A172 (cell line): ENCODE measurements at places on chromosomes 7 and 10. TPM values are rescaled to one million over a fixed set of nuclear protein-coding genes. Genes with fewer than 3 reads are reported as not detected.

DNA sequence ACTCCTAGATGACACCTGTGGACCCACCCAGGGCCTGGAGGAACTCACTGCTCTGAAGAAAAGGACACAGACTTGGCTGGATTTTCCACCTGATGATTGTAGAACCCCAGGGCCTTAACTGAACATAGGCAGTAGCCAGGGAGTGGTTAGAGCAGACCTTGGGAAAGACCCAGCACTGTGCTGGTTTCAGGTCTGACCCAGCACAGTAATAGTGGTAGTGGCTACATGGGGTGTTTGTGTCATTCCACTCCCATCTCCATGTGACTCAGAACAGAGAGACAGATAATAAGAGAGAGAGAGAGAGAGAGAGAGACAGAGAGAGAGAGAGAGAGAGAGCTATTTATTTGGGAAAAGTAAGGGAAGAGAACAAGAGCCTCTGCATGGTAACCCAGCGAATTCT, 239.1 kb upstream of the MEOX2 start:
- DNase-seq: no peak

DNA sequence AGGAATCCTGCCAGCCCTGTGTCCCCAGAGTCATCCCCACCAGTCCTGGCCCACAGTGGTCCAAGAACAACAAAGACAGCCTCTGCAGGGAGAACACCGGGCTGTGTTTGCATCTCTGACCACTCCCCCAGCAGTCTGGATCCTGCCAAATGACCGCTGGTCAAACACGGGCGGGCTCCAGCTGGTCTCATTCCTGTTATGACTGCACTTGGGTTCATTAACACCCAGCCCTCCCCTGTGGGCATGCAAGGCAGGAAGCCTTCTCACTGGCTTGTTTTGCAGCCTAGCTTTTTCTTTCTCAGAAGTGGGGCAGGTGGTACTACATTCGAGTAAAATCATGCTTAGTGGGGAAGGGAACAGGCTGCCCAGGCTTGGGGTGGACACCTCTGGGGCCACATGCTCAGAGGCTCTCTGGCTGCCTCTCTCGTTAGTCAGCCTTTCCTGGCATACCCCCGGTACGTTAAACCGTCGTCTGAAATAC, 190.0 kb downstream of the PLXNA4 start:
- DNase-seq: peak; percentile 11

- DNase-seq: no peak
These were observed 36.8 kb downstream of the ST7 start for GRCh38 chr7:116990056-116990455.

- peak; percentile 81 for DNase-seq
These were observed at the start of gene IL6 for GRCh38 chr7:22726907-22727713. IL6 (plus strand) TSS chr7:22727200; CDS start chr7:22727263, 63 bp downstream.

- DNase-seq: no peak
These were observed 458.3 kb downstream of the PTPRN2 start for GRCh38 chr7:158129037-158130022.

GRCh38 chr7:34787586-34787985, 129.6 kb downstream of the NPSR1 start:
- DNase-seq: no peak

The PIK3CG gene
- 4.7 and 5.4 TPM in 2 replicates for total RNA-seq

GRCh38 chr10:126277181-126277580, 111.1 kb downstream of the ADAM12 start:
- DNase-seq: no peak

DNA sequence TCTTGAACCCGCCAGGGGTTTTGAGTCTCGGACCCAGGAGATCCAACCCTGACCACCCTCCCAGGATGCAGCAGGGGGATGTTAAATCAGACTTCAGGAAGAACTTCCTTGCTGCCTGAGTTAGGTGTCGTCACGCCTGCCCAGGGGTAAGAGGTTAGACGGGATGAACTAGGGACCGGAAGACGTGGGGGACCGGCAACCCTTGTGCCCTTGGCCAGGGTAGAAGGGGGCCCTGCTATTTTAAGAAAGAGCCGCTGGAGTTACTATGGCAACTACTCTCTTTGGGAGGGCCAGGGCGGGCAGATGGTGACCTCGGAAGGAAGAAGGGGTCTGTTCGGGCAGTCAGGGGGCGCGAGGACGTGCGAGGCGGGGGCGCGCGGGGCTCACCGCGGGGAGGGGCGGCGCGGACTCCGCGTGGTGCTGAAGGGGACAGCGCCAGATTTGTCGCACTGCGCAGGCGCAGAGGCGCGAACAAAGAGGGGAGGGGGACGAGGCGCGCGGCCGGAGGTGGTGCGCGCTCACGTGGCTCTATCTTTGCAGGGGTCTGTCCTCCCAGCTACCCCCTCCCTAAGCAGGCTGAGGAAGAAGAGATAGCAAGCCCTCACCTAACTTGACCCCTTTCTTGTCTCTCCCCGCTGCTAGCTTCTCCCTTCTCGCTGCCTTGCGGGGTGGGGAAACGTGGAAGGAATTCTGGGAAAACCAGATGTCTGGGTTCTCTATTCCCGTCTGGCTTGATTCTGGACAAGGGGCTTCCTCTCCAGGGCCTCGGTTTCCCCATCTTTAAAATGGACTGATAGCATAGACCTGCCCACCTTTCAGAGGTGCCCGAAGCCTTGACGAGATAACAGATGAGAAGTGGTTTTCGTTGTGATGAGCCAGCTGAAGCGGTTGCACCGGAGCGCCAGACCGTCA, 940 bp upstream of the PSD start:
- DNase-seq: no peak

The TMEM225B gene
- total RNA-seq: not detected in 2 replicates

The PRSS1 gene
- total RNA-seq: not detected in 2 replicates

DNA sequence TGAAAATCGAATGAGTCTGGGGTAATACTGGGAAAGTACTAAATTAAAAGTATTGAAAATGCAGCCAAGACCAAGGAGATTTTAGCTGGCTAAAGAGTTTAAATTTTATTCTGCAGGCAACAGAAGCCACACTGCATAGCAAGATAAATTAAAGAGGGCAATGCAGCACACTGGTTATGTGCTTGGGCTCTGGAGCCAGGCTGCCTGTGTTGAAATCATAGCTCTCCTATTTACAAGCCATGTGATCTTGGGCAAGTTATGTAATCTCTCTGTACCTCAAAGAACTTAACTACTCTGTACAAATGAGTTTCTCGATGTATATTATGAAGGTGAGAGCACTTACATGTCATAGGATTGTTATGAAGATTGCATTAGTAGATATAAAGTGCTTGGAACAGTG, 9.9 kb downstream of the SLC25A13 start:
- DNase-seq: no peak

GRCh38 chr7:11668727-11669126, 163.3 kb downstream of the THSD7A start:
- DNase-seq: no peak

DNA sequence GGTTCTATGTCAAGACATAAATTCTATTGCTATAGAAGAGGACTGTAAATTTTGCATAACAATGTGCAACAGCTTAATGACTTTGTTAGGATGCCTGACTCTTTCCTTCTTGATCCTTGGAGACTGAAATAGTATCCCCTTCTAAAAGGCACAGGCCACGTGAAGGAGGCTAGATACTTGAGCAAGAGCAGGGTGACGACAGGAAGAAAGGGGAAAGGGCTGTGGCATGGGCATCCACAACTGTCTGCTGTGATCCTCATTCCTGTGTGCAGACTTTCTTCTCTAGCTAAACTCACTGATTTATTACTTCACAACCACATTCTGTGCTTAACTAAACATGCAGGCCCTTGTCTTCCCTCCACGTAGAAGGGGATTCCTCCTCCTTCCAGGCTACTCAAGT, 1111.8 kb upstream of the C7orf33 start:
- no peak for DNase-seq

GRCh38 chr10:24674892-24675632, 48.6 kb downstream of the ARHGAP21 start:
- no peak for DNase-seq

DNA sequence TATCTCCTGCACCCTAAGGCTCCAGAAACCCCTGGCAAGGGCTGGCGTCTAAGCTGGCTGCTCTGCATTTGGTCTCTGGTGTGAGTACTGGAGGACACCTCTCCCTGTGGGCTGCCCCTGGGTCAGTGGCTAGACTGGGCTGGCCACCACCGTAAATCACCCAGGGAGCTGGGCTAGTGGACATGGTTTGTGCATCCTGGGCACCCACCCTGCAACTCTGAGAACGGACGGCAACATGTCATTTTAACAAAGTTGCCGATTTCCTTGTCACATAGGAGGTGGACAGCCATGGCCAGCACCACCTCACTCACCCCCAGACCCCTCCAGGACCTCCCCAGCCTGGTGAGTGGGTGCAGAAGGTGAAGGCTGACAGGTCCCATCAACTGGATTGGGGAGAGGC, 26.8 kb upstream of the PCBD1 start:
- no peak for DNase-seq

GRCh38 chr10:103224133-103224532, 21.6 kb upstream of the RPEL1 start:
- no peak for DNase-seq

DNA sequence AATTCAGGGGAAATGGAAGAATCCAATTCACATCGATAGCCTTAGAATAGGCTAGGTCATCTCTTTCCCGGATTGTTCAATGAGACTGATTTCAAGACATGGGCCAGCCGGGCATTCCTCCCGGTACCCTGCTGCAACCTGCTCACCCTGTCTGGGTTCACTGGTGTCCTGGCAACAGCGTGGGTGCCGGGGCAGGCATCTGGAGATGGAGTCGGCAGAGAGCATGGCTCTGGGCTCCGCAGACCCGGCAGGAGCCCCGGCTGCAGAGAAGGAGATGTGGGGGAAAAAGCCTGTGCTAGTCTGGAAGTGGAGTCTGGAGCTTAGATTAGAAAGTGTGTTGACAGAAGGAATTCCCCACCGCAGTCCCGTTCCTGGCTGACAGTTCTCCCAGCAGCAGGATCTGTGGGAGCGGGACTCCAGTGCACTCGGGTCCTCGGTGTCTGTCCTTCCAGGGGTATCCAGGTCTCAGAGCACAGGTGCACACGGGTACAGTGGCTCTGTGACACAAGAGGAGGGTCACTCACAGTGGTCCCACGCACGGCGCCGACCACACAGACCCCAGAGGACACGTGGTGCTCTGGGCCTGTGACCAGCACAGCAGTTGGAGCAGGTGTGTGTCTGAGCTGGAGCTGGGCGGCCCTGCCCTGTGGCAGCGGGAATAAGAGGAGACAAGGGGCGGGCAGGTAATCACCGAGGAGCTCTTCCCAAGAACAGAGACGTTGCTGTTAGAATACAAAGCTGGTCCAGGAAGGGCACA, 65.7 kb upstream of the PITRM1 start:
- DNase-seq: no peak

The LRRC18 gene
- not detected in 2 replicates for total RNA-seq

DNA sequence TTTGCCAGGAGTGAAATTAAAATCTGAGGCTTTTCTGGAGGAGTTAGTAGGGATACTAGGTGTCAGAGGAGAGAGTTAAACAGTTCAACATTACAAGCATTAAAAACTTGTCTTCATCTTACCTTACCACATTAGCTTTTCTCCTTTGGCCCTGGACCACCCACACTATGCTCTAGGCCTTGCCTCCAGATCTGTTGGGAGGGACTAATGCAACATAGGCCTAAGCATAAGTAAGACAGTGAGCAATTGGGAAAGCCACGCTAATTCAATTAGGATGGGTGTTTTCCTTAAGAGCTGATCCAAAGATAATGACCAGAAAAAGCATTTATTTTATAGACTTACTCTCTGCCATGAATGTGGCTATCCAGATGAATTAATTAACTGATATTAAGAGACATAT, 158.9 kb downstream of the ELMO1 start:
- no peak for DNase-seq

GRCh38 chr7:130180571-130181262, 24.5 kb downstream of the TMEM209 start:
- DNase-seq: peak; percentile 73

The ACHE gene
- total RNA-seq: 1.5 and 2.8 TPM in 2 replicates

- no peak for DNase-seq
These were observed 280.9 kb upstream of the FZD8 start for GRCh38 chr10:35922876-35923600.

DNA sequence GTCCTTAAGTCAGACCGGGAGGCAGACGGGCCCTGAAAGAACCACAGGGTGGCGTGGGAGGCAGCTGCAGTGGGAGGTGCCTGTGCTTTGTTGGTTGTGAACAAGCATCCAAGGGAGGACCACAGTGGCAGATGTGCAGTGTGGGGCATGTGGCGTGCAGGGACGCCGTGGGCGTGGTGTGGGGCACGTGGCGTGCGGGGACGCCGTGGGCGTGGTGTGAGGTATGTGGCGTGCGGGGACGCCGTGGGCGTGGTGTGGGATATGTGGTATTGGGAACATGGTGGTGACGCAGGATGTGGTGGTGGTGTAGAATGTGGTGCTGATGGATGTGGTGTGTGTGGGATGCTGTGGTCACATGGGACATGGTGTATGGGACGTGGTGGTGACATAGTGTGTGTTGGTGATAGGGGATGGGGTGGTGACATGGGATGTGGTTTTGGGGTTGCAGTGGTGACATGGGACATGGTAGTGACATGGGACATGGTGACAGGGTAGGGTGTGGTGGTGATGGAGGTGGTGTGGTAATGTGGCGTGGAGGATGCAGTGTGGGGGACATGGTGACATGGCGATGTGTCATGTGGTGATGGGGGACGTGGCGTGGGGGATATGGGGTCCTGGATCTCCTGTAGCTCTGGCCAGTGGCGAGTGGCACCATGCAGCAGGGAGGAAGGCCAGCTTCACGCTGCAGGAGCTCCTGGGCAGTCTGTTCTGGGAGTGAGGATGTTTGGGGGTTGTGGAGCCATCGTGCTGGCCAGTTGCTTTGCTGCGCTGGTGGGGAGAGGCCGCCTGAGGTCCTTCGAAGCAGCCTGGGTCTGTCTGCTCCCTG, 78.8 kb downstream of the INPP5A start:
- DNase-seq: no peak

DNA sequence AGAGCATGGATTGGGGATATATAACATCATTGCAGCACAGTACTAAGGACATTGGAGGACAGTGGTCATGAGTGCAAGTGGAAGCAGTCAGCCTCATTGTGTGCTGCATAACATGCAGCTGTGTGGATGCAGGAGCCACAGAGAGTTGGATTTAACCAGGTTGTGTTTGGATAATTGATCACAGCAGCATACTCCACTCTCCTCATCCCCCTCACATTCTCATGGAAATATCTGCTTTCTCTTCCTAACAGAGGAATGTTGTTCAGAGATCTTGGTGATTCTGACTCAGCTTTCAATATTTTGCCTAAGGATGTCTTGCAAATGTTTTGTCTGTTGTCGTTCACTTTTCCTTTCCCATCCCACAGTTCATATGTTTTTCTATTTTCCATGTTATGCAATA, 31.8 kb upstream of the LSM8 start:
- no peak for DNase-seq

- DNase-seq: no peak
These were observed 170.8 kb upstream of the GLI3 start for GRCh38 chr7:42407833-42408232.
